ENCODE measurements at places on chromosomes 2 and 18.

DNA sequence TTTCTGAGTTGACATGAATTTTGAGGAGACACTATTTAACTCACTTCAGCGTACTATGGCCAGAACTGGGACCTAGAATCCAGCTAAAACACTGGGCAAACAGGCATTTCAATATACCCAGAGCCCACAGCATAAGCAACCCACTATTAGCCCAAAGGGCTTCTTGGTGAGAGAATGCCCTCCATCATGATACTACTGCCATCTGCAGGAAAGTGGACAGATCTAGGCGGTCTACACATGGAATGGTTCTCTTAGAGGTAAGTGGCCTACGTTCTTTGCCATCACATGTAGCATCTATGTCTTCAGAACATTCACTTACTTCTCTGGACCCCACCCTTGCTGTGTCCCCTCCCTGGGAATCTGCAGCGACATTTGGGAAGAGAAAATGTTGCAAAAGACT is 181.3 kb upstream of the LINC00305 start:
- no peak for DNase-seq

GRCh38 chr2:217820091-217820819 is 182.5 kb downstream of the TNS1 start:
- DNase-seq: no peak

DNA sequence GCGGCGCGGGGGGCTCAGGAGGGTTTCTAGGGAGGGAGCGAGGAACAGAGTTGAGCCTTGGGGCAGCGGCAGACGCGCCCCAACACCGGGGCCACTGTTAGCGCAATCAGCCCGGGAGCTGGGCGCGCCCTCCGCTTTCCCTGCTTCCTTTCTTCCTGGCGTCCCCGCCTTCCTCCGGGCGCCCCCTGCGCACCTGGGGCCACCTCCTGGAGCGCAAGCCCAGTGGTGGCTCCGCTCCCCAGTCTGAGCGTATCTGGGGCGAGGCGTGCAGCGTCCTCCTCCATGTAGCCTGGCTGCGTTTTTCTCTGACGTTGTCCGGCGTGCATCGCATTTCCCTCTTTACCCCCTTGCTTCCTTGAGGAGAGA is 5.2 kb downstream of the PROC start:
- no peak for DNase-seq

DNA sequence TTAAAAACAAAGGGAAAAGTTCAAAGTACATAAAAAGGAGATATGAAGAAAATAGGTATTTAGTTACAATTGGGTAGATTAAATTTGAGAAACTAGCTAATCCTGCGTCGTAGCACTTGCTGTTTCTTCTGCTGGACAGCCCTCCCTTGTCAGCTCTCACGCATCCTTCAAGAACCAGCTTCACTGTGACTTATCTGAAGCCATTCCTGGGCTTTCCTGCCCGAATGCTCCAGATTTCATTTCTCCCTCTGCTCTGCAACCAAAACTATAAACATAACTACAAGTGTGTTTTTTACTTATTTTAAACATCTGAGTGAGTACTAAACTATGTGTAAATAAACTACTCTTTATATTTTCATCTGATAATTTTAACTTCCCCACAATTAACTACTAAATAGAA is 149.2 kb downstream of the MTCL1 start:
- no peak for DNase-seq

- no peak for DNase-seq
Measured at GRCh38 chr2:47025969-47026610, 110.5 kb upstream of the MCFD2 start.

DNA sequence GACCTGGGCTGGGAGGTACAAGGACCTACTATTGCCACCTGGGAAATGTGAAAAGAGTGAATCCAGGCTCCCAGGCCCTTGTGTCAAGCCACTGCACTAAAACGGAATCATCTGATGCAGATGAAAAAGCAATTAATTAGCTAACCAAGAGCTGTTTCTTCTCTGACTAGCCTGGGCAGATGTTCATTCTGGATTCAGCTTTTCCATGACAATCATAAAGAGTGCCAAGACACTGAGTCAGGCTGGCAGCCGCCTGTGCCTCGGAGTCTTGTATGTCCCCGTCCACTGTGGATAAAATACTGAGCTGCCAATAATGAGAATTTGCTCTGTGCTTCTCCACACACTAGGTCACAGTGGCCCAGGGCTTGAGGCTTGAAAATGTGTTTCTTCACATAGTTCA is 21.7 kb upstream of the LCLAT1 start:
- DNase-seq: no peak

GRCh38 chr2:211812587-211812986 is 726.0 kb downstream of the ERBB4 start:
- DNase-seq: no peak

GRCh38 chr18:74623047-74623816 is 25.6 kb downstream of the ZNF407 start:
- no peak for DNase-seq

DNA sequence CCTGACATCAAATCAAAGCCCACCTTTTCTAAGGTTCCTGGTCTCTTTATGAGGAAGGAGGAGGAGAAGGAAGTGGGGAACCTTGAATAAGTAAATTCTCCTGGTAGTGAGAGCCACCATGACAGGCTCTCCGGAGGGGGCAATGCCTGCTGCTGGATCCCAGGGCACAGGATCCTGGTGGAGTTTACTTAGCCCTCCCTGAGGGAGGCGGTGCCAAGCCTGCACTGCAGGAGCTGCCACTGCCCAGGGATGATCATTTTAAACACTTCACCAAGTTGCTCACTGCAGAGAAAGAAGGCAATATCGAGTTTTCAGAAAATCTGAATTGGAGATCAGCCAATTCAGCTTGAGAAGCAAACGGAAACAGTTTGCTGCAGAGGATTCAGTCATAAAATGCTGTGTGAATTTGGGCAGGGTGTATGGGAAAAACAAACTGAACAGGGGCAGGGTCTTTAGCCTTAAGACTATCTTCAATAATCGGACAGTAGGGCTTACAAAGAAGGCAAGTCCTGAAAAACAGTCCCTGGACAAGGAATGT is 200.7 kb downstream of the RAD51AP2 start:
- DNase-seq: no peak

- no peak for DNase-seq
Measured at GRCh38 chr2:239535413-239536144, 134.8 kb upstream of the HDAC4 start.
